ENCODE measurements at places on chromosomes 1 and 21.

- DNase-seq = no peak
These were observed 379.4 kb upstream of the RUNX1 start for GRCh38 chr21:35428489-35428888.

- DNase-seq = no peak
These were observed 7.9 kb downstream of the CSTB start for GRCh38 chr21:43767984-43768867.

GRCh38 chr1:50986653-50987052 is 16.6 kb downstream of the CDKN2C start:
- DNase-seq = no peak

DNA sequence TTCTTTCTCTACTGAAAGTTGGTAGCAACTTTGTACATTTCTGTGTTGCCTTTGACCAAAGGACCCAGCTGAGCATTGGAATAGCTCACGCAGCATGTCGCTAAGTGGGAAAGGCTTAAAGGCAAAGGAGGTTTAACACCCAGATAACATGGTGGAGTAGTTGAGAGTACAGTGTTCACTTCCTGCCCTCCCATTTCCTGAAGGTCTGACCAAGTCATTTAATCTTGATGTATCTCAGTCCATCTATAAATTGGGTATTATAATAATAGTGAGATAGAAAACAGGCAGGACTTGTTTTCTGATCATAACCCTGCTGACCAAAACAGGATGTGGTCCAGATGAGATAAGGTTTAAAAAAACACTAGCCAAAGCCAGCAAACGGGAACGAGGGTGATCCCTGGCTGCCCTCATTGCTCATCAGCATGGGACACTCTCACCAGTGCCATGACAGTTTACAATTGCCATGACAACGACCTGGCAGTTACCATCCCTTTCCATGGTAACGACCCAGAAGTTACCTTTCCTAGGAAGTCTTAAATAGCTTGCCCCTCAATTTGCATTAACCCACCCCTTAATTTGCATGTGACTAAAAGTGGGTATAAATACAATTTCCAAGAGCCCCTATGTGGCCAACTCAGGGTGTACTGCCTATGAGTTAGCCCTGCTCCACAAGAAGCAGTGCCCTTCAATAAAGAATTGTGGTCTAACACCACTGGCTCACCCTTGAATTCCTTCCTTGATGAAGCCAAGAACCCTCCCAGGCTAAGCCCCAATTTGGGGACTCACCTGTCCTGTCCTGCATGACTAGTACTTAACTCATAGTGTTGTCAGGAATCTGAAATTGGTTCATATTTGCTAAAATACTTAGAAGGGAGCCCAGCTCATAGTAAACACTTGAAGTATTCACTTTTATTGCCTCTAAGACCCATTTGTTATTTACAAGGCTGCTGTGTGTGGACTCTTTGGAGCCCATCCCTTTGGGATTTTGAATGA is 28.4 kb upstream of the FHAD1 start:
- no peak for DNase-seq

GRCh38 chr1:11350265-11350664 is 77.3 kb downstream of the UBIAD1 start:
- DNase-seq = no peak

- DNase-seq = no peak
These were observed 100.5 kb upstream of the HMGB4 start for GRCh38 chr1:33763406-33763805.

DNA sequence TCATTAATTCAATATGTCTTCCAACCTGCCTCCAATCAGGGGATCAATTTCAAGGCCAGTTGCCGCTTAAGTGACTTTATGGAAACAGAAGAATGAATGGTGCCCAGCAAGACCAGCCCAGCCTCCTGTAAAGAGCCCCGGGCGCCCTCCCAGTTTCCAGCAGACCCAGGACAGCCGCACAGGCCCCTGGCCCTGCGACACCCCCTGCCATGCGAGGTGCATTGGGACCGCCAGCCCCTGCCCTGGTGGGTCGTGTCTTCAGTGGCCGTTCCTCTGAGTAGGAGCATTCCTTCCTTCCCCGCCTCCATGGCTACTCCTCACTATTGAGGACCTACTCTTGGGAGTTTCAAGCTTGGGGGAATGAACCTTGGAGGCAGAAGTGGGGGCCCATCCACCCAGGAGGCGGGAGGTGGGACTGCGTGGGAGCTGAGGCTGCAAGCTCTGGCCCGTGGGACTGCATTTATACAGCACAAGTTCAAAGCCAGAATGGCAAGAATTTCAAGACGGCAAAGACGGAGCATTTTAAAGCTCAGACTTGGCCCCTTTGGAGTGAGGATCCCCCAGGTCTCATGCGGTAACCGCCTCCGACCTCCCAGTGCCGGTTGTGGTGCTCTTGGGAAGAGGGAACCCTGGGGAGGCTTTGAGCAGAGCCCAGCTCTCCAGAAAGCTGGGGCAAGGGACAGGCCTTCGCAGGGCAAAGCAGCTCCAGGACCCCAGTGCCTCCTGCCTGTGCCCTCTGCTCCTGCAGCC is 73.1 kb upstream of the ACTRT2 start:
- no peak for DNase-seq

DNA sequence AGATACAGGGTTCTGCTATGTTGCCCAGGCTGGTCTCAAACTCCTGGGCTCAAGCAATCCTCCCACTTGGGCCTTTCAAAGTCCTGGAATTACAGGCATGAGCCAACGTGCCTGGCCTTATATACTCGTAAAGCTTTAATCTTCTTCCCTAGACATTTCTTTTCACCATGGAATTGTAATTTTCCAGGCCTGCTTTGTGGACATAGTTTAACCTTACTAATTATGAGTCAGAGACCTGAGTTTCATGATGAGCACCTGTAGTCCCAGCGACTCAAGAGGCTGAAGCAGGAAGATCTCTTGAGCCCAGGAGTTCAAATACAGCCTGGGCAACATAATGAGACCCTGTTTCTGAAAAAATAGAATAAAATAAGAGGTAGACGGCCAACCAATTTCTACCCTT is 12.3 kb downstream of the PATJ start:
- no peak for DNase-seq

GRCh38 chr1:65762081-65762862 is 30.4 kb upstream of the PDE4B start:
- DNase-seq = no peak

- no peak for DNase-seq
These were observed 7.2 kb upstream of the GNG12 start for GRCh38 chr1:67840449-67840848.

DNA sequence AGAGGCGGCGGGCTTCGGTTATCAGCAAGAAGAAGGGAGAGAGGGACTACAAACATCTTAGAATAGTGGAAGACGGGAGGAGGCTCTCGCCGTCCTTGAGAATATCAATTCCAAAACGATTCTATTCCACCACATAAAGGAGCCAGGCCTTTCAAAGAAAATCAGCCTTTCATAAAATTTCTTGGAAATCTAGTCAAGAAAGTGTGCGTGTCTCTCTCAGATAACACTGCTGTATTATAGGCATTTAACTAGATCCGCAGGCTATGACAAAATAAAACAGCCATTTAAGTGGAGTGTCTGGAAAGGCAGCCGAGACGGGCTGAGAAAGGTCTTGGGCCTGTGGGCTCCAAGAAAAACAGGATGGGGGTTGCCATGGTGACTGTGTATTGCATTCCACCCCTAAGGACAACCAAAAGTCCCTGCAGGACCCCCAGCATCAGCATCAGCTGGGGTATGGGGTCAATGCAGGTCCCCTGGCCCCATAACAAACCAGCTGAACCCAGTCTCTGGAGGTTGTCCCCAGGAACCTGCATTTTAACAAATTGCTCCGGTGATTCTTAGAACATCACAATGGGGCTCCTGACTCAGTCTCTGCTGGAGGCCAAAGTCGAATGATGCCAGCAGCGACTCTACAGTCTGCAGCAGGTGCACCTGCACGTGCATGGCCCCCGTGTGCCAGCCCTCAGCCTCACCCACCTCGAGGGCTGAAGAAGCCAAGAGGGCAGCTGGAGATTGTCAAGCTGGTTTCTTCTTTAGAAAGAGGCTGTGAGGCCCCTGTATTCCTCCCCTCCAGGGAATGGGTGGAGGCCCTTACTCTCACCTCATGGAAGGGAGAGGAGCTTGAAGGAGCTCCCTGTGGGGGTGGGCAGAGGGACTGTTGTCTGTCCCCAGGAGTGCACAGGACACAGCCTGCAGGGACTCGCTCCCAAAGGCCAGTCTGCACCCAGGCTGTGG is 287.4 kb downstream of the NPHP4 start:
- no peak for DNase-seq

GRCh38 chr21:26751305-26751704 is 93.9 kb downstream of the ADAMTS1 start:
- DNase-seq = no peak

- DNase-seq = no peak
These were observed 1.9 kb downstream of the EPHX1 start for GRCh38 chr1:225811622-225812487.

DNA sequence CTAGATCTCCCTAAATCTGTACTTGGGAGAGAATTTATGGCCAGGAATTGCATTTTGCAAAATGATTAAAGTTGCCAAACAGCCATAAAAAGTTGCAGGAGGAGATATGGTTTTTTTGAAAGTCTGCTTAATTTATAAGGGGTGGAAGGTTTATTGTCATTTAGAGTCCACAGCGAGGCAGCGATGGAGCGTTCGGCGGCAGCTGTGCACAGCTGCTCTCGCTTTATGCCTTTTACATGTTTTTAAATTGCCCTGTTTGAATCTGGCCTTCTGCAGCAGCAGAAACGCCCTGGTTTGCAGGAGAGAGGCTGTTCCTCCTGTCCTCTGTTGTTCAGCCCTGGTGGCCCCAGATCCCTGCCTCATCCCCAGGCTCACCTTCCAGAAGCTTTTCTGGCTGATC is 144.9 kb upstream of the POU3F1 start:
- DNase-seq = no peak

GRCh38 chr1:119440721-119441307 is 25.9 kb downstream of the HSD3B2 start:
- DNase-seq = no peak

- DNase-seq = no peak
These were observed 48.3 kb upstream of the ARTN start for GRCh38 chr1:43885279-43885801.

- no peak for DNase-seq
These were observed 8.1 kb downstream of the CELA2B start for GRCh38 chr1:15483971-15484370.

- DNase-seq = no peak
These were observed 48.3 kb downstream of the MPZL1 start for GRCh38 chr1:167770127-167770526.

DNA sequence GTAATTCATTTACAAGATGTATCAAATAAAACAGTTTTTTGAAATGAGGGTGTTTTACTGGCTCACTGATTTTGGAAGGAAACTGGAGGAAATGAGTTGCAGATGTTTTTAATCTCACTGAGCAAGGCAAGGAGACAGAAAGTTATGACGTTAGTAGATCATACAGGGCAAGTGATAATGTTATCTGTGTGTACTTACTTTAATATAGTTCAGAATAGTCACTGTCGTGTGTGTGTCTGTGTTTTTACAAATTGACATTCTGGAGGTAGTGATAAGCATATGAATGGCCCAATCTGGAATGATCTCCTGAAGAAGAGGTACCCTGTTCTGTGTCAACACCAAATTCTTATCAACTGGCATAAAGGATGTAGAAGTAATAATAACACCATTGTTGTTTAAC is 1.9 kb upstream of the GBP4 start:
- DNase-seq = no peak

DNA sequence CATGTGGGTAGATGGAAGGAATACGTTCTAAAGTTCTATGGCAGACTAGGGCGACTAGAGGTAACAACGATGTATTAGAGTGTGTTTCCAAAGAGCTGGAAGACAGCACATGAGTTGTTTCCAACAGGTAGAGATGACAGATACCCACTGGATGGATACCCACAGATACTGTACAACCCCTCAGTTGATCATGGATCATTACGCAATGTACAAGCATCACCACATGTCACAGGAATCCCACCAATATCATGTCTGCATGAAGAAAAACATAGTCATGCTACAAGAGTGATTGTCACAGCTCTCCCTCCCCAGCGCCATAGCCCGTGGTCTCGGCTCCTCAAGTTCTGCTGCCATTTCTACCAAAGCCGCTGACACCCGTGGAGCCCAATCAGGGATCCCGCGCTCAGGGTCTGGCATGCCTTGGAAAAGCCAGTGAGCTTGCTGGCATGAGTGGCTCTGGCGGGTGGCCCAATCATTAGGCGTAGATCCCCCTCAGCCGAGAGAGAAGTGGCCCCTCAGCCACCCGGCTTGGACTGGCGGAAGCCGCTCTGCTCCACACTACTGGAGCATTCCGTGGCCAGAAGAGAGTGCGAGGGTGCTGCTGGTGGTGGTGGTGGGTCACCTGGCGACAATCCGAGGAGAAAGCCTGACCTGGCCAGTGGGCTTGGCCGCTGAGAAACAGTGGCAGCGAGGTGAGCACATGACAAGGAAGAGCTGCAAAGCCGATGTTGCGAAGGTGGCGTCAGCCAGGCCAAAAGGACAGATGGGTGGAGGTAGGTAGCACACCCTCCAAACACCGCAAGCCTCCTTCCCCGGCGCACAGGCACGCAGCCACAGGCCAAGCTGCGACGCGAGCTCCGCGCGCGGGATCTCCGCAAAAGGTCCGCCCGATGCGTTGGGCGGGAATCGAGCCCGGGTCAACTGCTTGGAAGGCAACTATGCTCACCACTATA is 65.7 kb upstream of the FCGR2A start:
- no peak for DNase-seq

- DNase-seq = no peak
These were observed 48.8 kb downstream of the CACNA1E start for GRCh38 chr1:181531951-181532600.

DNA sequence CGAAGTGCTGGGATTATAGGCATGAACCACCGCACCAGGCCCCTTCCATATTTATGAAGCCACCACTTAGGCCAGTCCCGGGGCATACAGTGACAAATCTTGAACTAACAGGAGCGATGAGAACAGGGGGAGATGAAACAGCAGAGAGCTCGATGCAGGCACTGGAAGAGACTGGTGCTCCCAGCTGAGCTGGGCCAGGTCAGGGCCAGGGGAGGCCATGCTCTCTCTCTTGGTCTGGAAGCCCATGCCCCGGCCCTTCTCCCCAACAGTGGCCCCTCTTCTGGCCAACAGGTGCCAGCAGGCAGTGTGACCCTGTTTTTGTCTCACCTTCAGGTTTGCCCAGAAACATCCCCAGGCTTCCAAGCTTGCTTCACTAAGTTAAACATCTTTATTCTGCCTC is 269.9 kb upstream of the C1orf174 start:
- DNase-seq = no peak

GRCh38 chr1:210770396-210770984 is 363.5 kb downstream of the KCNH1 start:
- no peak for DNase-seq

Data from stimulated activated CD8-positive, alpha-beta memory T cell treated with anti-CD3 and anti-CD28 coated beads, Interleukin-4, amount 100 ng/mL, for 1 hour (primary cell).